ENCODE measurements at places on chromosomes 6 and 20. TPM values are rescaled to one million over a fixed set of nuclear protein-coding genes. Genes with fewer than 3 reads are reported as not detected.

The RSPH3 gene
- 15.5 TPM for polyA plus RNA-seq

The EYA2 gene
- polyA plus RNA-seq = not detected

The TAAR2 gene
- not detected for polyA plus RNA-seq

The HLA-DMB gene
- polyA plus RNA-seq = not detected

The GOPC gene
- polyA plus RNA-seq = 20.0 TPM

The ABHD16B gene
- not detected for polyA plus RNA-seq

The ZNF512B gene
- polyA plus RNA-seq = 0.05 TPM

The BNIP5 gene
- not detected for polyA plus RNA-seq

The PLEKHG1 gene
- polyA plus RNA-seq = 0.15 TPM

The NRM gene
- 0.53 TPM for polyA plus RNA-seq

The OSTM1 gene
- 82.2 TPM for polyA plus RNA-seq

The CST4 gene
- polyA plus RNA-seq = not detected

The POPDC3 gene
- 13.5 TPM for polyA plus RNA-seq

The TMEM200A gene
- not detected for polyA plus RNA-seq

The RBPJL gene
- not detected for polyA plus RNA-seq

The SOX4 gene
- 3.5 TPM for polyA plus RNA-seq

The BMP7 gene
- 1.8 TPM for polyA plus RNA-seq

The SRC gene
- 0.95 TPM for polyA plus RNA-seq

The TSHZ2 gene
- 3.8 TPM for polyA plus RNA-seq

The SCUBE3 gene
- 2.1 TPM for polyA plus RNA-seq

The ZC2HC1B gene
- not detected for polyA plus RNA-seq

The HFE gene
- 1.9 TPM for polyA plus RNA-seq

The FLRT3 gene
- 8.2 TPM for polyA plus RNA-seq

The CDC25B gene
- 3.7 TPM for polyA plus RNA-seq

The CRISP3 gene
- polyA plus RNA-seq = not detected

The TBPL1 gene
- 156 TPM for polyA plus RNA-seq

The ZNF451 gene
- polyA plus RNA-seq = 19.8 TPM

The WFDC5 gene
- polyA plus RNA-seq = not detected

The CAGE1 gene
- polyA plus RNA-seq = not detected

The SULF2 gene
- polyA plus RNA-seq = 288 TPM

The FKBP5 gene
- 0.43 TPM for polyA plus RNA-seq

The NEU1 gene
- polyA plus RNA-seq = 16.1 TPM

The GRM1 gene
- 200 TPM for polyA plus RNA-seq

The LY6G5B gene
- polyA plus RNA-seq = 1.8 TPM

The C4A gene
- polyA plus RNA-seq = not detected

The PTK6 gene
- polyA plus RNA-seq = not detected

The HSPA12B gene
- polyA plus RNA-seq = 0.35 TPM

The BYSL gene
- polyA plus RNA-seq = 13.2 TPM

The ERVFRD-1 gene
- not detected for polyA plus RNA-seq

The MUC21 gene
- not detected for polyA plus RNA-seq

The SLC22A16 gene
- polyA plus RNA-seq = not detected

The GPX5 gene
- polyA plus RNA-seq = not detected

The LTB gene
- polyA plus RNA-seq = not detected

The SLC22A2 gene
- polyA plus RNA-seq = not detected

The MCHR2 gene
- polyA plus RNA-seq = not detected

The BTNL2 gene
- polyA plus RNA-seq = not detected

The PGBD1 gene
- polyA plus RNA-seq = 7.1 TPM

The OR2J1 gene
- not detected for polyA plus RNA-seq

The WFDC12 gene
- not detected for polyA plus RNA-seq

The FBXO5 gene
- polyA plus RNA-seq = 0.78 TPM

The ECT2L gene
- 0.31 TPM for polyA plus RNA-seq

The CD24 gene
- 2.5 TPM for polyA plus RNA-seq

The PROCR gene
- 84.1 TPM for polyA plus RNA-seq

The B3GALT4 gene
- polyA plus RNA-seq = 2.3 TPM

The CDH26 gene
- polyA plus RNA-seq = 15.3 TPM

The LPIN3 gene
- not detected for polyA plus RNA-seq

The PKIB gene
- polyA plus RNA-seq = 177 TPM

The SDHAF4 gene
- polyA plus RNA-seq = 20.1 TPM
